ENCODE measurements at places on chromosomes 13 and 19. TPM values are rescaled to one million over a fixed set of nuclear protein-coding genes. Genes with fewer than 3 reads are reported as not detected.

GRCh38 chr13:75153834-75154233 is 328.1 kb downstream of the TBC1D4 start:
- H3K27ac ChIP-seq = no peak overlapping the region
- no peak for DNase-seq
- H3K4me3 ChIP-seq = no peak overlapping the region
- H3K36me3 ChIP-seq = no peaks in the 10 kb centered on the region
- no peaks in the 10 kb centered on the region for H3K27me3 ChIP-seq

DNA sequence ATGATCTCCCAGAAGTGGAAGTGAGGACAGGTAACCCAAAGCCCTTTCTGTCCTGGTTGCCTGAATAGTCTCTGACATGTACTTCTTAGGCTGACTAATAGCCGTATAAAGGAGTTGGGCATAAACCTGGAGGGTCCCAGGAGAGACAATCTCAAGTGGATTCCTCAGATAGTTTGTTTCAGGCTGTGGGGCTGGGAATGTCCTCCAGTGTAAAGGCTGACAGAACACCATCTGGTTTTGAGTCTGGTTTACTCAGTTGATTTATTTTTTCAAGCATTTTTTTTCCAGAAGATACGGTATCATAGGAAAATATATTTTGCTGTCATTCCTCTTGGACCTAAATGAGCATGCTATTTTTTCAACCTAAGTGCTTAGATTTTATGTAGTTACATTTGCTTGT is 15.2 kb downstream of the HTR2A start:
- H3K4me3 ChIP-seq = no peak overlapping the region
- H3K4me1 ChIP-seq = no peaks in the 10 kb centered on the region
- H3K27me3 ChIP-seq = no peaks in the 10 kb centered on the region
- H3K27ac ChIP-seq = no peak overlapping the region
- DNase-seq = no peak

GRCh38 chr13:80962173-80962572 is 621.2 kb upstream of the SPRY2 start:
- H3K27ac ChIP-seq = no peak overlapping the region
- H3K4me3 ChIP-seq = no peak overlapping the region
- H3K27me3 ChIP-seq = no peaks in the 10 kb centered on the region
- H3K36me3 ChIP-seq = no peaks in the 10 kb centered on the region
- DNase-seq = no peak

- DNase-seq = no peak
- no peak overlapping the region for H3K27ac ChIP-seq
- H3K4me1 ChIP-seq = peaks cover 8% of the 10 kb centered on the region
- no peak overlapping the region for H3K4me3 ChIP-seq
These were observed 240.2 kb downstream of the RGCC start for GRCh38 chr13:41697578-41697977.

GRCh38 chr19:5250127-5250659 is 90.4 kb downstream of the PTPRS start:
- H3K27me3 ChIP-seq = no peaks in the 10 kb centered on the region
- H3K27ac ChIP-seq = no peak overlapping the region
- no peak overlapping the region for H3K4me3 ChIP-seq
- DNase-seq = peak; percentile 63

DNA sequence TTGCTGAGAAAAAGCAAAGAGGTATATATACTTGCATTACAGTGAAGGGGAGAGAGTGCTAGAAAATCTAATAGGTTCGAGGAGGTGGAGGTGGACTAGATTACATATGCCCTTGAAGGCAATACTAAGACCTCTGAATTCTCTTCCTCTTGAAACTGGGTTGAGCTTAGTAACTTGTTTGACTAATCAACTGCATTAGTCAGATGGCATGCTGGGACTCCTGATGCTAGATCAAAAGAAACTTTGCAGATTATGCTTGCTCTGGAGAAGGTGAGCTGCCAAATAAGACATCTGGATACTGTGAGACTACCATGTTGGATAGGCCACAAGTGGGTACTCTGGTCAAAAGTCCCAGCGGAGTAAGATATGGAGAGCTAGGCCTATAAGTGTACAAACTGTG is 331.3 kb downstream of the KLF5 start:
- H3K4me3 ChIP-seq = no peak overlapping the region
- no peaks in the 10 kb centered on the region for H3K4me1 ChIP-seq
- H3K36me3 ChIP-seq = no peaks in the 10 kb centered on the region
- H3K27ac ChIP-seq = no peak overlapping the region
- H3K27me3 ChIP-seq = no peaks in the 10 kb centered on the region
- DNase-seq = no peak

DNA sequence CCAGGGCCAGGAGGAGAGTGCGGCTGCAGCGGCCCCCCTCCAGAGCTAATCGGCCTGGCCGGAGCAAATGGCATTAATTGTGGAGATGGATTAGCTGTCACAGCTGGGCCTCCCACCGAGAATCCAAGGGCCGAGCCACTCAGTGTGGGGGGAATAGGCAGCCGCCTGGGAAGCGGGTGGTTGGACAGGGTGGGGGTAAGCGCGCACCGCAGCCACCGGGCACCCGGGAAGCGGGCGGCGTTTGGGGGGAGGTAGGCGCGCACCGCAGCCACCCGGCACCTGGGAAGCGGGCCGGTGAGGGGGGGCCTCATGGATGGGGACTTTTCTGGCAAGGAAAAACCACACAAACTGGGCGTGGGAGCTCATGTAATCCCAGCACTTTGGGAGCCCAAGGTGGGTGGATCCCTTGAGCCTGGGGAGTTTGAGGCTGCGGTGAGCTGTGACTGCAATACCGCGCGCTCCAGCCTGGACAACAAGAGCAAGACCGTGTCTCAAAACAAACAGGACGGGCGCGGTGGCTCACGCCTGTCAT is 9.7 kb downstream of the R3HDM4 start:
- no peaks in the 10 kb centered on the region for H3K36me3 ChIP-seq
- DNase-seq = no peak
- H3K4me1 ChIP-seq = no peaks in the 10 kb centered on the region
- H3K27me3 ChIP-seq = no peaks in the 10 kb centered on the region
- no peak overlapping the region for H3K27ac ChIP-seq

- H3K4me3 ChIP-seq = no peak overlapping the region
- no peak for DNase-seq
- no peaks in the 10 kb centered on the region for H3K4me1 ChIP-seq
- H3K27me3 ChIP-seq = peaks cover 5% of the 10 kb centered on the region
- no peak overlapping the region for H3K27ac ChIP-seq
These were observed 13.1 kb downstream of the ATP8A2 start for GRCh38 chr13:25384758-25385410.

DNA sequence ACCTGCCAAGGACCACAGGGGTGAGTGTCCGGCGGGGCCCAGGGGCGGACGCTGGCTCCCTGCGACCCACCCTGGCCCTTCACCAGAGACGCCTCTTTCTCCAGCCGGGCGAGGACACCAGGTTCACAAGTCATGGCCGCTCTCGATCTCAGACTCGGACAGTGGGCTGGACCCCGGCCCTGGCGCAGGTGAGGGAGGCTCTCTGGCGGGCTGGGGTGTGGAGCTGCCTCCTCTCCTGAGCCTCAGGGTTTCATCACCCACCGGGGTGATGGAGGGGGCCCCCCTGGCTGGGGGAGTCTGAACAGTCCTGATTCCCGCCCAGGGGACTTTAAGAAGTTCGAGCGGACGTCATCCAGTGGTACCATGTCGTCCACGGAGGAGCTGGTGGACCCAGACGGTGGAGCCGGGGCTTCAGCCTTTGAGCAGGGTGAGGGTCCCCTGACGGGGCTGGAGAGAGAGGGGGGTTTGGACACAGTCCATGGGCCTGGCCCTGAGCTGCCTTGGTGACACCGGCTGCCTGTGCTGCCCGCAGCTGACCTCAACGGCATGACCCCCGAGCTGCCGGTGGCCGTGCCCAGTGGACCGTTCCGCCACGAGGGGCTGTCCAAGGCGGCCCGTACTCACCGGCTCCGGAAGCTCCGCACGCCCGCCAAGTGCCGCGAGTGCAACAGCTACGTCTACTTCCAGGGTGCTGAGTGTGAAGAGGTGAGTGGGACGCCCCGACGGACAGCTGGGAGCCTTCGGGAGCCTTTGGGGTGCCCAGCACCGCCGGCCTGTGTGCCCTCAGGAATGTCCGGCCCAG is 13.6 kb downstream of the ARHGAP45 start:
- H3K27me3 ChIP-seq = no peaks in the 10 kb centered on the region
- no peak overlapping the region for H3K4me3 ChIP-seq
- no peak overlapping the region for H3K27ac ChIP-seq
- DNase-seq = no peak
- peaks cover 44% of the 10 kb centered on the region for H3K4me1 ChIP-seq

DNA sequence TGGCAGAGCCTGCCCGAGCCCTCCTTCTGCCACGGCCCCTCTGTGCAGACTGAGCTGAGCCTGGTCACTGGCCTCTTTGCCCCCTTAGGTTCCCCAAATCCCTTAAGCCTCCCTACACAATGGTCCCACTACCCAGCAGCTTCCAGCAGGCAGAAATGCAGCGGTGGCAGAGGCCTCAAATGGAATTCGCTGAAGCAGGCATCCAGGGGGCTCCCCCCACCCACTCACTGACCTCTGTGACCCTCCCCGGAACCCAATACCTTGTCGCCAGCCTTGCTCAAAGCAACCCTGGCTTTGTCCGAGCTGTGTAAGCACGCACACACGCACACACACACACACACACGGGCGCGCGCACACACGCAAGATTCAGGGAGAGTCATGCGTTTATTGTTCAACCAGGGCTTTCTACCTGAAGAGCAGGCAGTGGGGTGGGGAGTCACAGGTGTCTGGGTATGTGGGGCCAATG is at the start of gene LIM2:
LIM2 (minus strand) TSS at position 51 of the 466 bp plus-strand sequence. CDS start 531 bp downstream, outside the sequence.
- H3K4me3 ChIP-seq = no peak within 1 kb of the TSS
- H3K4me1 ChIP-seq = no peaks in the 10 kb centered on the region
- DNase-seq = no peak
- no peak within 1 kb of the TSS for H3K27ac ChIP-seq
- no peaks in the 10 kb centered on the region for H3K36me3 ChIP-seq

DNA sequence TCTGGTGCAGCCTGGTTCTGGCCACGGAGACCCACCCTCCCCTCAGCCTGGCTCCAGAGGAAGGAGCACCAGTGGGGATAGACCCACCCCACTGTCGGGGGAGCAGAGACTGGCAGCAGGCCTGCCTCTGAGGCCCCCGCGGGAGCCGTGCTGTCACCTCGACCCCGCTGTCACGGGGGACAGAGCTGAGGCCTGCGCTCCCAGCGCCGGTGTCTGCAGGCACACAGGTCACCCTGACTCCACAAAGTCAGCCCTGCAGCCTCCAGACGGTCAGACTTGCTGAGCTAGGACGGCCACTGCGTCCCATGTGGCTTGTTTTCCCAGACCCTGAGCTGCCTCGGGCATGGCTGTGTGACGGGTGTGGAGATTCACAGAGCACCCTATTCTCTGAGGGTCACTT is 32.3 kb downstream of the GNG7 start:
- no peaks in the 10 kb centered on the region for H3K36me3 ChIP-seq
- no peaks in the 10 kb centered on the region for H3K27me3 ChIP-seq
- no peaks in the 10 kb centered on the region for H3K4me1 ChIP-seq
- H3K27ac ChIP-seq = no peak overlapping the region

DNA sequence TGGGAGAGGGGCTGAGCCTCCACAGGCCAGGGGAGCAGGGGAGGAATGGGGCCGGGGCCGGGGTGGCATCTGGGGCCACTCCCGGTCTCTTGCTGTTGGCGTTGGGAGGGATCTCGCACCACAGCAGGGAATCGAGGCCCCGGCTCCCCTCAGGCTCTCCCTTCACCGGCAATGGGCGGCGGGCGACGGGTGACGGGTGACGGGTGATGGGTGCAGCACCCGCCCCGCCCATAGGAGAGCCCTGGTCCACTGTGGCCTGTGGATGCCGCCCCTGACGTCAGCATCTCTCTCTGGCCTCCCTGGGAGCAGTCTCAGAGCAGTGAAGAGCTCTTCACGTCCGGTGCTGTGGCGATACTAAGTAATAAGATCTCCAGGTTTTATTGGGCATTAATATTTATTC is 133.6 kb downstream of the KDM4B start:
- H3K27me3 ChIP-seq = no peaks in the 10 kb centered on the region
- H3K36me3 ChIP-seq = no peaks in the 10 kb centered on the region
- H3K4me3 ChIP-seq = no peak overlapping the region
- peak overlapping the region; percentile 55 for H3K27ac ChIP-seq

GRCh38 chr19:12828494-12828893 is 5.9 kb downstream of the RTBDN start:
- no peak overlapping the region for H3K4me3 ChIP-seq
- peaks cover 88% of the 10 kb centered on the region for H3K27me3 ChIP-seq
- H3K27ac ChIP-seq = no peak overlapping the region
- H3K4me1 ChIP-seq = no peaks in the 10 kb centered on the region
- no peak for DNase-seq

The LYPD4 gene
- not detected for total RNA-seq

The C2CD4C gene
- total RNA-seq = 2.2 TPM

The ANGPTL8 gene
- not detected for total RNA-seq

The MEIOSIN gene
- total RNA-seq = not detected

The ZNF737 gene
- 5.6 TPM for total RNA-seq
